ENCODE measurements at places on chromosomes 1 and 21.
A peak's percentile ranks its signal among the peaks of the same experiment; 100 is the strongest.

GRCh38 chr1:147892216-147892615, 10.4 kb upstream of the GJA8 start:
- DNase-seq = no peak

DNA sequence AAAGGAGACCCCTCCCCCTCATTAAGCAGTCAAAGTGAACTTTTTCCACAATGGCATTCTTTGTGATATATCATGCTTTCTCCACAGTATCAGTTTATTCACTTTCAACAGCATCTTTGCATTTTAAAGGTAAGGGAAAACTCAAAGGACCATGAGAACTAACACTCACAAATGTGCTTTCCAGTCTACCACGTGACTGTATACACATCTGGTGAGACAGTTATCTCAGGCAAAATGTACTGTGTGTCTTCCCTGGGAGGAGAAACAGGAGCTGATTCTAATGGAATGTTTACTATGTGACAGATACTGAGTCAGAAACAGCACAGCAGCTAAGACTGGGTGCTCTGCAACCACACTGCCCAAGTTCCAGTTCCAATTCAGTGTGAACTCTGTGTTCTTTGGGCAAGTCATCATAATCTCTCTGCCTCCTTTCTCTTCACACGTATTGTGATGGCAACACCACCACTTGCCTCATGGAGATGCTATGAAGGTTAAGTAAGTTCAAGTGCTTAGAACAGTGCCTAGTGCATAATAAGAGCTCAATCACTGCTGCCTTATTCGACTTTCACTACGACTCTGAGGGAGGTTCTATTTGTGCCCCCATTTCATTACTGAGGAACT, 79.0 kb downstream of the SLC45A1 start:
- DNase-seq = no peak

GRCh38 chr1:174690266-174690665, 242.5 kb downstream of the GPR52 start:
- DNase-seq = no peak

GRCh38 chr21:31052489-31053142, 14.3 kb upstream of the KRTAP19-8 start:
- no peak for DNase-seq

GRCh38 chr1:162912061-162912667, 51.2 kb upstream of the CCDC190 start:
- DNase-seq = no peak

- no peak for DNase-seq
Observed at GRCh38 chr1:65176591-65176990, 28.6 kb downstream of the AK4 start.

DNA sequence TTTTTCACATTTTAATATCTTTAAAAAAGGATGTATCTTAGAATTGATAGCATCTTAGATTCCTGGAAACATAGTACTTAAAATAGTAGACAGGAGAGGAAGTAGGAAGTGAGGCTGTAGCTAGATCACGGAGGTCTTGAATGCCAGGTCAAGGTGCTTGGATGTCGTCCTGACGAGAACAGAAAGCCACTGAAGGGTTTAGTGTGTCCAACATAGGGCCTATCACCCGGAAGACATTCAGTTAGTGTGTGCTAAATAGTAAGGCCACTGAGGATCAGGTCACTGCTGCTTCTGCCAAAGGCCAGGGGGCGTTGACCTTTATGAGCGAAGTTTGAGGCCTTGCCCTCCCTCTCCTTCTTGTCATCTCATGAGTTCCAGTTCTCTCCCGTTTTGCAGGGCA, 35.7 kb downstream of the RAB3B start:
- no peak for DNase-seq

- no peak for DNase-seq
Observed at GRCh38 chr1:39657923-39658485, 13.9 kb downstream of the NT5C1A start.

GRCh38 chr21:14875704-14876523, 188.9 kb downstream of the NRIP1 start:
- DNase-seq = no peak

DNA sequence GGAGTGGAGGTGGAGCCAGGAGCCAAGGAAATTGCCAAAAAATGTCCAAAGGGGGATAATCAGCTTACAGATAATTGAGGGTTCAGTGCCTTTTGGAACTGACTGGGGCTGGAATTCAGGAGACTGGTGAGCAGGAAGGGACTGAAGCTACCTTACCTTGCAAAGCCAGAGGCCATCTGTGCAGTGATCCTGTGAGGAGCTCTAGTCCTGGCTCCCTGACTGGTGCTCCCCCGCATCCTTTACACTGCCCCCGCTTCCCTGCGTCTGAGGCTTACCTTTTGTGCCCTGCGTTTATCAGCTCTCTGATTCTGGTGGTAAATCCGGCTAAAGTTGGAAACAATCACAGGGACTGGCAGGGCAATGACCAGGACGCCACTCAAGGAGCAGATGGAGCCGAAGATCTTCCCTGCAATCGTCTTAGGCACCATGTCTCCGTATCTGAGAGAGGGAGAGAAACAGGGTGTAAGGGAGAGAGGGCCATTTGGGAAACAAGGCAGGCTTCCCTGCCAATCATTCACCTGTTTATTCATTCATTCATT, 31.0 kb downstream of the DDX20 start:
- no peak for DNase-seq

DNA sequence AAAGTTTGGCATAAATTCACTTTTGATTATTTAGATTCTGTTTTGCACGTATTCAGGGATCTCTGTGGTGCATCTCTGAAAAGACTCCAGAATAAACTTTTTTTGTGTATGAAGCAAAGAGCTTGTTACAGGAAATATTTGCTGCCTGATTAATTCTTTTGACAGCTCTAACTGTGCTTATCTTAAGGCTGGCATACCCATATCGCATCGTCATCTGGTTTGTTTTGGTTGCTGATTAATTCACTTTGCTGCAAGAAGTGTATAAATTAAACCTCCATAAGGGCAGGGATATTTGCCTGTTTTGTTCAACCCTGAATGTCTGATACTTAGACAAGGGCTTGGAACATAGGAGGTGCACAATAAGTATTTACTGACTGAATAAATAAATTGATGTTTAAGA, 17.5 kb upstream of the DUSP10 start:
- DNase-seq = no peak

- DNase-seq = no peak
Observed at GRCh38 chr1:205593967-205594366, 37.8 kb downstream of the ELK4 start.

DNA sequence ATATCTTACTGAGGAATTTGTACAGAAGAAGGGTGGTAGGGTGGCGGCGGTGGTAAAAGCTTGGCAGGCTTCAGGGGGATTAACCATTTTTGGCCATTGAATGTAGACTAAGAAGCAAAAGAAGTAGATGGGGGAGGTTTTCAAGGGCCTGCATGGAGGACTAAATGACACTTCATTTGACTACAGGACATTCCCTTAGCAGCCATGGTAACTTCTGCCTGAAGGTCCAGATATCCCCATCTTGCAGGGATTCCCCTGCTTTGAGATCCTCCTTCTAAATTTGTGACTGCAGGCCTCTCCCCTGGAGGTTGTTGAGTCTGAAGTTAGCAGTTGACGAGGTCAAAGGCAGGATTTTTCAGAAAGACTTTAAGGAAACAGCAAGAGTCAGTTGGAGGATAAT, 4.8 kb downstream of the VASH2 start:
- DNase-seq = no peak

- DNase-seq = no peak
Observed at GRCh38 chr1:22826604-22827580, 116.3 kb downstream of the EPHB2 start.

DNA sequence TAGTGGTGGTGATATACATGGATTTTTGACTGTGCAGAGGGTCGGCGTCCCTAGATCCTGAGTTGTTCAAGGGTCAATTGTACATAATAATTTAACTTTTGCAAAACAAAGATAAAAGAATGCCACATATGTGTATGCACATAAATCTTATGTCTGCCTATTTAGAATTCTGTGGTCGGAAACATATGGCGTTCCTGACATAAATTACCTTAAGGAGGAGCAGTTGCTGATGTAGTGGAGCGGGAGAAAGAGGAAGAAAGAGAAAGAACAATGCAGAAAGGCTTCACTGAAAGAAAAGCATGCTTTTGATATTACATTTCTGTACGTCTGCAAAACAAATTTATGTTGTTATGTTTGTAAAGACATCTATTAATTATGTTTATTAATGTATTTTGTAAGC, 40.0 kb downstream of the S1PR1 start:
- no peak for DNase-seq

DNA sequence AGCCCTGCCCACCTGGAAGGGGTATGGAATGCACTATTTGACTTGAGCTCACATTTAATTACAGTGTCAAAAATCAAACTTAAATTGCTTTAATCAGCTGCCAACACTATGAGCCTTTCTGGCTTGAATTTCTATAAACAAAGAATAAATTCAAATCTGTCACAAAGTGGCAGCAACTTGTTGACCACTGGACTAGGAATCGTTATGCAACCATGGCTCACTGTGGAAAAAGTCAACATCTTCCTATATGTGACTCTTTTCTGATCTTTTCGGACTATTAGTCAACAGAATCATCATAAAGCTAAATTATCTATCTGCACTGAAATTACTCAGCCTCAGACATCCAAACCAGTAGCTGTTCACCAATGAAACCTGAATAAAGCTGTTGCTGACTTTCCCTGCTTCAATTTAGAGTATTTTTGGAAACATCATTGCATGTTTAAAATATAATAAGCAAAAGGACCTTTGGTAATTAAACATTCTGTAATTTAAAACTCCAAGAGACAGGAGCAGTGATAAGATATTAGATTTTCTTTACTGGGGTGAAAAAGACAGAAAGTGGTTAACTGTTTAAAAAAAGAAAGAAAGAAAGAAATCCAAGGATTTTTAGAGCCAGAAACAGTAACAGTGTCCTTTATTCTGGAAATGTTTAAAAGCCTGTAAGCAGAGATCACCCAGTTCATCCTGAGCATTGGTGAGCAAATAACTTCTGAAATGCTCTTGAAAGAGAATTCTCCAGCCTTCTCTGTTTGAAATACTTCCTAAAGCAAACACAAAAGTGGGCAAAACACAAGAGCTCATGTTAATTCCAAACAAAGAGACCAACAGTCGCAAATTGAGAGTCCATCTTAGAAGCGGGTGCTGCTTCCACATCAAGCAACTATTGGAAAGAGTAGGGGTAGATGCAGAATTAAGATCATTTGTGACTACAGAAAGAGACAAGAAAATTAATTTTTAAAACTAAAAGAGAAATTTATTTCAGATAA, 26.2 kb upstream of the ERG start:
- no peak for DNase-seq

DNA sequence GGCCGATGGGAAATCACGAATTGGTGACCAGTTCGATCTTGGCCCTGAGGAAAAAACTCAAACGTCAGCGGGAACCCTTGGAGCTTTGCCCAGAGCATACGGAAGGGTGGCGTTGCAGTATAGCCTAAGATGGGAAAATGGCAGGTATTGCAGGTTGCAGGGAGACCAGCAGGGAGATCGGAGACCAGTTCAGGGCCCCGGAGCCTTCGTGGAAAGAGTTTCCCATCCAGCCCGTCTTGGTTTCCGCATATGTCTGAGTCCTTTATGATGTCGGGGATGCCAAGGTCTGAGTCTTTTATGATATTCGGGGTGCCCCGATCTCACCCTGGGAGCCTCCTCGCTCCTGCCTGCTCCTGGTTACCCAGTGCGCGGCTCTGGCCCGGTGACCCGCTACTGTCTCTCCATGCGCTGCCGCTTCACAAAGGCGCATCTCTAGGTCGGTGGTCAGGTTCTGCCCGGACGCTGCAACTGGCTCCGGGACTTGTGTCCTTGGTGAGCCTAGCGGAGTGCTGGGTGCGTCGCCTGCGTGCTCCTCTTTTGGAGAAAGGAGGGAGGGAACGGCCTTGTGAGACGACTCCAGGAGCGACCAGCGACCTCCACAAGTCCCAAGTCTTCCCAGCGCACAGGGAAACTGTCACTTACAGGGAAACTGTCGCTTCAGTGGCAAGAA, 94.2 kb downstream of the PRKAB2 start:
- DNase-seq = no peak

GRCh38 chr1:246317332-246318035, 189.6 kb downstream of the SMYD3 start:
- DNase-seq = no peak

- DNase-seq = no peak
Observed at GRCh38 chr21:34936883-34937563, 112.1 kb downstream of the RUNX1 start.

DNA sequence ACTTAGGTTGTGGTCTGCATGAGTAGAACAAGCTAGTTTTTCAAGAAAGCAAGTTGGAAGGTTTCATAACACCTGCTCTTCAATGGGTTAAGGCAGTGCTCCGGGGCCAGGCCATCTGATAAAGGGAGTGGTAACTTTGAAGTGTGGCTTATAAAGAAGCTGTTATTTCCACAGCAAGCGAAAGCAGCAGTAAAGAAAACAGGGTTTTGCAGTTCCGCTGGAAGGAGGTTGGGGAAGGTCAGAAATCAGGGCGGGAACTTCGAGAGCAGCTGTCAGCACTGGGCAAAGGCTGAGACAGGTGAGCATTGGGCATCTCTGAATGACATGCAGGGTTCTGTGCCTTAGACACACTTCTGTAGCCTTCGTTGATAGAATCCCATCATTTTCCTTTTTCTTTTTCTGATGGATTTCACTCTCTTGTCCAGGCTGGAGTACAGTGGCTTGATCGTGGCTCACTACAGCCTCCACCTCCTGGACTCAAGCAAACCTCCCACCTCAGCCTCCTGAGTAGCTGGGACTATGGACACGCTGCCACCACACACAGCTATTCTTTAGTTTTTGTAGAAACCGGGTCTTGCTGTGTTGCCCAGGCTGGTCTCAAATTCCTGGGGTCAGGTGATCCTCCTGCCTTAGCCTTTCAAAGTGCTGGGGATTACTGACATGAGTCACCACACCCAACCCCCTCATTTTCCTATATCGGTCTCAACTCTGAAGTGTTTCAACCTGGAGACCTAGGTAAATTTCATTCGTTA, 20.5 kb downstream of the TMEM51 start:
- DNase-seq = no peak

DNA sequence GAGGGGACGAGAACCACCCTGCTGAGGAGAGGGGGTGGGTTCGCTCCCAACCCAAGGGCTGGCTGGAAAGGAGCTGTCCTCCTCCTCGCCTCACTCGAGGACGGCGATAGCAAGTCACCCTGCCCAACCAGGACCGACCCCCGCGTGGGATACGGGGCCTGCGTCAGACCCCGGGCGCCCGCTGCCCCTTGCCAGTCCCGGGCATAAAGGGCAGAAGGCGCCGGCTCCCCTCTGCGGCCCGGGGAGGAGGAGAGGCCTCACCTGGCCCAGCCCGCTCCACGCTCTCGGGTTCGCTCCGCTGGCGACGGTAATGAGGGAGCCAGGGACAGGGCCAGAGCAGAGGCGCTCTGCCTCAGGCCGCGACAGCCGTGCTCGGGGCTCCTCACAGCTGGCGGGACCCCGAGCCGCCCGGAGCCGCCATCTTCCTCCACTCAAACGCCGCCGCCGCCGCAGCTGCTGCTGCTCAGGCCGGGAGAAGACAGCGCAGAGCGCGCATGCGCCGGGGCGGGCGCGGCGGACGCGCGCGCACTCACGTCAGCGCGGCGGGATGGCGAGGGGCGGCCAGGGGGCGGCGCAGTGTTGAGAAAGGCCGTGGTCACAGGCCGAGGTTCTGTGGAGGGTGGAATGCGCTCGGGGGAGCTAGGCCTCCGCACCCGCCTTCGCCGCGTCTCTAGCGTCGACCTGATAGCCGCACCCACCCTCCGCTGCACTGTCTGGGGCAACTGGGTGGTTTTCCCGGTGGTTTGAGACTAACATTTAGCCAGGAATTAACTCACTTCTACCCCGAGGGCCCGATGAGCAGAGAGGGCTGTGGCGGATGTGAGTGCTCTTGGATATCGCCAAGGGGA, at the start of gene FBXO42:
Gene FBXO42 (minus strand): TSS at position 487 of the 848 bp plus-strand sequence. CDS start 37,062 bp downstream, outside the sequence.
- peak; percentile 81 for DNase-seq

GRCh38 chr1:66156144-66156543, 363.4 kb downstream of the PDE4B start:
- no peak for DNase-seq

GRCh38 chr1:48870596-48870995, 93.9 kb upstream of the BEND5 start:
- no peak for DNase-seq

All from anterior cingulate cortex (tissue), 58 donors.